ENCODE measurements at places on chromosomes 16 and 17.

- DNase-seq, result no peak
Measured at GRCh38 chr16:46836534-46837530, 5.9 kb upstream of the C16orf87 start.

DNA sequence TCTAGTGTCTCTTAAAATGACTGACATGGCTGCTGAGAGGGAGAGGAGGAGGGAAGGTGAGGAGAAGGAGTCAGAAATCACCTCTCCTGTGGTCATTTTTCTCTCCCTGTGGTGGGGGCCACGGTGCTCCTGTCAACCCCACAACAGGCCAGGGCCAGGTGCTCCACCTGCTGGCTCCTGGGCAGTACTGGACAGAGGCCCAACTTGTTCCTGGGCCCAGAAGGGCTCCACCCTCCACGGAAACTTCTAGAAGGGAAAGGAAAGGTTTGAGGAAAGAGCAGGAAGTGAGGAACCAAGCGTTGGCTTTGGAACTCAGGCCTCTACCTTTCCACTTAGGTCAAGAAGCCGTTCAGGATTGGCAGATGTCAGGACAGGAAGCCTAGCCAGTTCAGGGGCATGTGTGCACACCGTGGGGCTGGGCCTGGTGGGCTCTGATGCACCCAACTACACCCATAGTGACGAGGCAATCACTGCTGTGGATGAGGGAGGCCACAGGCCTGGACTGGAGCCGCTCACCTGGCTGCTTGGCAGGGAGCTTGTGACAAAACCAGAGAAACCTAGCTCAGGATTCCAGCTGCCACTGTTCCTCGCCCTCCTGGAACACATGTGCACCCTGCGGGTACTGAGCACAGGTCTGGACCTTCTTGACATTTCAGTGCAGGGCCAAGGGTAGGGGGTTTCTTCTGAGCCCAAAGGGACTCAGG lies 36.1 kb downstream of the WNT3 start:
- DNase-seq, result peak; percentile 67

GRCh38 chr16:79713609-79714309 lies 113.2 kb upstream of the MAF start:
- DNase-seq, result no peak

GRCh38 chr16:51607201-51607651 lies 456.2 kb upstream of the SALL1 start:
- DNase-seq, result no peak

- DNase-seq, result no peak
Measured at GRCh38 chr17:69749911-69750310, 325.1 kb upstream of the KCNJ16 start.

- no peak for DNase-seq
Measured at GRCh38 chr17:40538936-40539705, 26.2 kb downstream of the CCR7 start.

DNA sequence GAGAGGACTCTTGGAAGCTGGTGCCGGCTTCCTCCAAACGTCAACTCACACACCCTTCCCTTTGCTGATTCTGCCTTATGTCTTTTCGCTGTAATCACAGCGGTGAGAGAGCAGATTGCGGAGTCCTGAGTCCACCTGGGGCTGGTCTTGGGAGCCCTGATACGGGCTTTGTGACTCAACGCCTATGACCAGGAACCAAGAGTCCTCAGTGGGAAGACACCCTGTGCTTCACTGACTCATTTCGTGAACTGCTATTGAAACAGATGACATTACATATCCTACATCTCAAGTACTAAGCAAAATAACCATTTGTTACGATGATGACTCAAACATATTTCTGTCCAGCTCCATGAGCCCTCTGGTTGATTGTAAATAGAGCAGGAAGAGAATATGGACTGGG lies 90.7 kb upstream of the CREBBP start:
- DNase-seq, result peak; percentile 61

GRCh38 chr17:69870091-69870530 lies 204.9 kb upstream of the KCNJ16 start:
- DNase-seq, result peak; percentile 62

GRCh38 chr17:45145035-45145389 lies 3.3 kb upstream of the HEXIM1 start:
- DNase-seq, result no peak

DNA sequence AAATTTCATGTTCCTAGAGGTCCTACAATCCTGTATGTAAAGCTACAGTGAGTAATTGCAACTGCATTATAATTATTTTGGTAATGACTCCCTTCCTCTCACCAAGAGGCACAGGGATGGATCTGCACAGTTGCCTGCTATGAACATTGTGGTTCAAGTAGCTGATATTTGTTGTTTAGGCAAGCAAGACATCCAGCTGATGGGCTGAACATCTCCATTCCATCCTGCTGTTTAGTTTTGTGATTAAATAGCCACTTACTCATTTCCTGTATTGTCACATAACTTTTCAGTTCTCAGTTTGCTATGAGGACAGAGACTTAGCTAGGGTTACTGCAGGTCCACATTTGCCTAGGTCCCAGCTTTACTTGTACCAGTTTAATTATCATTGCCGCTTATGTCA lies 181.2 kb upstream of the TBX2 start:
- DNase-seq, result peak; percentile 20

GRCh38 chr17:8312251-8312650 lies 2.2 kb downstream of the ARHGEF15 start:
- DNase-seq, result no peak

DNA sequence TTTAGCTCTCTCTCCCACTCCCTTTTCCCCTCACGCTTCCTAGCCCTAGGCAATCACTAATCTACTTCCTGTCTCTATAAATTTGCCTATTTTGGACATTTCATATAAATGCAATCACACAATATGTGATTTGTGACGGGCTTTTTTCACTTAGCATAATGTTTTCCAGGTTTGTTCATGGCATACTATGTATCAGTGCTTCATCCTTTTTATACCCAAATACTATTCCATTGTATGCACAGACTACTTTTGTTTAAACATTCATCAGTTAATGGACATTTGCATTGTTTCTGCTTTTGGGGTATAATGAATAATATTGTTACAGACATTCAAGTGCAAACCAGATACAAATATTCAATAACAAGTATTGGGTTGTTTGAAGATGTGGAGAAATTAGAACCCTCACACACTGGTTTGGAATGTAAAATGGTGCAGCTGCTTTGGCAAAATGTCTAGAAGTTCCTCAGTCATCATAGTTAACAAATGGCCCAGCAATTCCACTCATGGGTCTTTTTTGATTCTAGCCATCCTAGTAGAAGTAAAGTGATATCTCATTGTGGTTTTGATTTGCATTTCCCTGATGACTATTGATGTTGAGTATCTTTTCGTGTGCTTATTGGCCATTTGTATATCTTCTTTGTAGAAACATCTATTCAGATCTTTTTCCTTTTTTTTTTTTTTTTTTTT lies 67.7 kb downstream of the TBX4 start:
- no peak for DNase-seq

GRCh38 chr17:66541461-66542128 lies 239.2 kb downstream of the PRKCA start:
- peak; percentile 61 for DNase-seq

Data from Daoy (cell line).